ENCODE measurements at places on chromosomes 6 and 20.

- DNase-seq, result no peak
Measured at GRCh38 chr6:33343953-33344611, 26.5 kb upstream of the ZBTB22 start.

GRCh38 chr6:71349976-71350615 is 61.5 kb downstream of the OGFRL1 start:
- DNase-seq, result no peak

GRCh38 chr6:26158581-26159356 is 71.5 kb downstream of the HFE start:
- DNase-seq, result no peak

GRCh38 chr6:1016329-1017302 is 295.3 kb upstream of the FOXQ1 start:
- no peak for DNase-seq

DNA sequence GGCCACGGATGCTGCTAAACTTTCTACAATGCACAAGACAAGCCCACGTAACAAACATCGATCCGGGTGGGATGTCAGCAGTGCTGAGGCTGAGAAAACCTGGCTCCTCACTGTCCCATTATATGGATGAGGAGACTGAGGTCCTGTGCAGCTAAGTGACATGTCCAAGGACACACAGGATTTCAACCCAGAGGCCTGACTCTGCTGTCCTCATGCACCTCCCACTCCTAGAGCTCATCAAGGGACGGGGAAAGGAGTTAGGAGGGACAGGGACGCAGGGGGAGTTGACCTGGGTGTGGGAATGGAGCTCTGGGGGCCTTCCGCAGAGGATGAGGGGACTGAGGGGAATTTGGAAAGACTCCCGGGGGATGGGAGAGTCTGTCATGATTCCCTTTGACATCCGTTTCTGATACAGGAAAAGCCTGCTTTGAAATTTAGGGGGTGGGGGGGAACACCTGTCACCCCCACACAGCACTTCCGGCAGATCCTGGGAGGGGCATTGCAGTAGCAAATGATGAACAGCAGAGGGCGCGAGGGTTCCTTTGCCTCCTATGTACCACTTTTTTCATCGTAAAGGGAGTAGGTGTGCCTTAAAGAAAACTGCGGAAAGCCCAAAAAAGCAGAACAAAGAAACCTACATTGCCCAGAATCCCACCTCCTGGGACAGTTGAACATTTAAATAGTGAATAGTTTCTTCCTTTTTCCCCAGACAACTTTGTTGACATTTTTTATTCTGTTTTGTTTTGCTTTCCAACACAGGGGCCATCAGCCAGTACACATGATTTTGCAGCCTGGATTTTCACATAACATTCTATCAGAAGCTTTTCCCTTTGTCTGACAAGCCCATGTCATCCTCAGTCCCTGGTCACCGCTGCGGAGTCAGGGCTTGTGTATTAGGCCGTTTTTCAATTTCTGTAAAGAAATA is 48.6 kb downstream of the SLC2A10 start:
- DNase-seq, result peak; percentile 60

GRCh38 chr6:147055821-147056392 is 148.3 kb upstream of the STXBP5 start:
- no peak for DNase-seq

- no peak for DNase-seq
Measured at GRCh38 chr6:133555685-133556084, 314.5 kb downstream of the EYA4 start.

DNA sequence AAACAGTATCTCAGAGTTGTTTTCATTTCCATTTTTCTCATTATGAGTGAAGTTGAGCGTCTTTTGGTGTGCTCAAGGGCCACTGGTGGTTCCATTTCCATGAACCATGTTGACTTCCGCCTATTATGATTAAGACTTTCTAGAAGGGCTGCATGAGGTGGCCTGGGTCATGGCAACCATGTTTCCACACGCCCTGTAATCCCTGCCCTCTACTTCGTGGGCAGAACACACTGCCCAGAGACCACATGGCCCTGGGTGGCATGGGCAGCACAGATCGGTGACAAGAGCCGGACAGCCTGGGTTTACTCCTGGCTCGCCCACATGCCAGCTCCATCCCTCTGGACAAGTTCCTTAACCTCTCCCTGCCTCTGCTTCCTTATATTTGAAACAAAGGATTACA is 14.8 kb downstream of the PRPH2 start:
- no peak for DNase-seq

GRCh38 chr20:19658137-19658536 is 99.9 kb upstream of the RIN2 start:
- DNase-seq, result no peak

DNA sequence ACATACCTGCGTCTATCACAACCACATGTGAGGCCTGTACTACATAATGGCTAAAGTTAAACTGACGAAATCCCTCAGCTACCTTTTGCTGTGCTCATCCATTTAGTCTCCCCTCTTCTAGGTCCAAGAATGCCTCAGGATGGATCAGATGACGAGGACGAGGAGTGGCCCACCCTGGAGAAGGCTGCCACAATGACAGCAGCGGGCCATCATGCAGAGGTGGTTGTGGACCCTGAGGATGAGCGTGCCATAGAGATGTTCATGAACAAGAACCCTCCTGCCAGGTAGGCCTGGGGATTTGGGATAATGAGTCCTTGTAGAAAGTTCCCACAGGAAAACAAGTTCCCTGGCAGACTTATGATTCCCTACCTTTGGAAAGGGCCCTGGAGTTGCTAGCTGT is 6.0 kb downstream of the BYSL start:
- no peak for DNase-seq

DNA sequence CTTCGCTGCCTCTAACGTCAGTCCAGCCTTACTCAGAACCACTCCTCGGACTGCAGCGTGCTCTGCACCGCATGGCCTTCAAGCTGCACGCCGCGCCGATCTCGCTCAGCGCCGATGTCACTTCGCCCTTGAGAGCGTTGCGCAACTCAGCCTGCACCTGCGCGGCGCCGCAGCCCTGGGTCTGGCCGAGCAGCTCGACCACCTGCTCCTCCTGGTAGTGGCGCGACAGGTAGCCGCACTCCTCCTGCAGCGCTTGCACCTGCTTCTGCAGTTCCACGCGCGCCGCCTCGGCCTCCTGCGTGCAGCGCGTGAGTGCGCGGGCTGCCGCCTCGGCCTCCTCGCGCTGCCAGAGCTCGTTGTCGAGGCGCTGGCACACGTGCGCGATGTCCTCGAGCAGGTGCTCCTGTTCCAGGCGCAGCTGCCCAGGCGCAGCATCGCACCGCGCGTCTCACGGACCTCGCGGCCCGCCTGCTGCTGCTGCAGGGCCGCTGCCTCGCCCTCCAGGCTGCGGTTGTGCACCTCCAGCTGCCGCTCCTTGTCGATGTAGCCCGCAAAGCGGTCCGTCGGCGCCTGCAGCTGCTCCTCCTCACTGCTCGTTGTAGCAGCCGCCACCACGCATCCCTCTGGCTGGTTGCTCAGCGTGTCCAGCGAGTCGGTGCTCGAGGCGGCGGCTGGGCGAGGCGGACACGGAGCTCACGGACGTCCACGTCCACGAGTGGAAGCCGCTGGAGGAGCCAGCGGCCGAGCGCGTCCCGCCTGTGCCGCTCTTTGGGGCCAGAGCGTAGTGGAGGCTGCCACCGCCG is 380.6 kb upstream of the CHD6 start:
- no peak for DNase-seq

DNA sequence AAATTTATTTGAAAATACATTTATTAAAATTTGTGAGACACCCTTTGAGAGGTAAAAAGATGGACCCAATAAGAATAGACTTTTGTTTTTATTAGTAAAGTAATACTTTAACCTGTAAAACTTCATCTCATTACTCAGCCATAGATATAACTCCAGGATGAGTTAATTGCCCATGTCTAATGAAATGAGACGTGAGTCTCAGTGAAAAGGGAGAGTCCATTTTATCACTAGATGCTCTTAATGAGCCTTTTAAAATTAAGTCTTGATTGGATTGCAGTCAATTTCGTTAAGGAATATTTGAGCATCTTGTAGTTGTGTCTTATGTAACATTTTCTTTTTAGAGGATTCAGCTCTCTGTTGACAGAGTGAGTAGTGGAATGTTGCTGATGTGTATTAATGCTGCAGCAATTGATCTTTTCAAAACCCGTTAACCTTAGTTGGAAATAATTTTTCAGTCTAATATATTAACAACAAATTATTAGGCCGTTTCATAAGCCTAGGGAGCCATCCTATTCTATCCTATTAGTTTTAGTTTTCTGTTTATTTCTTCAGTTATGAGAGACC is 77.3 kb downstream of the QKI start:
- DNase-seq, result no peak

DNA sequence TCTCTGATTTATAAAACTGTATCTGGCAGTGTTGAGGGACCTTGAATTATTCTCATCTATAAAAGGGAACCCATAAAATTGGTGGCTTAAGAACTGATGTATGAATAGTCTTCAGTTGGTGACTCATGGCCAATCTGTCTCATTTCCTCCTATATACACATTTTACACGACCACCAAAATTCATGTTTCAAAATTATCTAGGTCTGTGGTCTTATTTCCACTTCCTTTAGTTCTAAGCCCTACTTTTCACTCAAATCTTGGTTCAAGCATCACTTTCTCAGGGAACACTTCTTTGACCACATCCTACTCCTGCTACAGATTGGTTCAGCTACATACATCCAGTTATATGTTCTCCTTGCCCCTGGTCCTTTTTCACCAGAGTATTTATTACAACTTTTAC is 18.6 kb upstream of the ENPP1 start:
- no peak for DNase-seq

DNA sequence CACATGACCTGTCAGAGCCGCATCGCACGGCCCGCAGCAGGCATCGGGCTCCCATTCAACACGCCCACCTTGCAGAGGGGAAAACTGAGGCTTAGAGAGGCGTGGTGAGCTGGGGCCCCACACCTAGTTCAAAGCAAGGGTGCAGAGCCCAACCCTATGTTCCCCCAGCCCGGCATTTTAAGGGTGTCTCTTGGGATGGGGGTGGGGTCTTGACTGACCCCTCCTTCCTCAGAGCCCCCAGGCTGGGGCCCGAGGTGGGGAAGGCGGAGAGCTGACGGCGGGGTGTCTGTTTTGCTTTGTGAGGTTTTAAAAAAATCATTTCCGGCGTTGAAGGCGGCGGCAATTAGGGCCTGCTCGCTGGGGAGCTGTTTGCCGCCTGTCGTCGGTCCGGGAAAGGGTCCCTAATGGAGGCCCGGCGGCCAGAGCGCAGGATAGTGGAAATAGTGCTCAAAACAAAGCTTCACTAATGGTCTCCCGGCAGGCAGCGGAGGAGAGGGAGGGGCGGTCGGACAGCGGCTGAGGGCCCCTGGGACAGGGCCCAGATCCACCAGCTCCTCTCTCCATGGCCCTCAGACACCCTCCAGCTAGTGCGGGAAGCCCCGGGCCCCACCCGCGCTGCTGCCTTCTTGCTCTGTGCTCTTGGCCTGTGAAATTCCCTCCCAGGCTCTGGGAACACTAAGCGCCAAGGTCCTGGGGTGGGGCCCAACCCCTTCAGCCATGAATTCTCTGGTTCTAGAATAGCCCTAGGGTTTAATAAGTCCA is 11.9 kb downstream of the VSTM2L start:
- DNase-seq, result no peak

- DNase-seq, result no peak
Measured at GRCh38 chr20:50915424-50915823, 15.8 kb downstream of the ADNP start.

- DNase-seq, result no peak
Measured at GRCh38 chr20:58143531-58143930, 84.9 kb downstream of the ANKRD60 start.

- no peak for DNase-seq
Measured at GRCh38 chr20:59414936-59415623, 114.7 kb downstream of the EDN3 start.

GRCh38 chr20:46346770-46347169 is 38.5 kb upstream of the CDH22 start:
- no peak for DNase-seq

DNA sequence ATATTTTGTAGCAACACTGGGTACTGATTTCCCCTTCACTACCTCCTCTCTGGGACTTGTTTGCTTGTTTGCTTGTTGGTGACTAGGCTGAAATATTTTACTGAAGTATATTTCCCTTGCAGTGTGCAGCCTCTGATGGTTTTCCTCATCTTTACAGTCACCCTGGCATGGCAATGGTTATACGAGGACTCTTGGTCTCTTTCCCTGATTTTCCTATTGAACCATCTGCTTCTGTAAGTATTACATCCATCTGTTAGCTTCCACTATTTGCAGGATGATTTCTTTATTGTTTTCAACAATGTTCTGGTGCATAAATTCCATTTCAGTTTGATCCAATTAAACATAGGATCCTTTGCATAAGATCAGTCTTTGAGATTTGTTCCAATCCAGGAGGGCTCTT is 465.1 kb downstream of the MEI4 start:
- no peak for DNase-seq

GRCh38 chr6:169479783-169480495 is 221.9 kb downstream of the WDR27 start:
- DNase-seq, result no peak

DNA sequence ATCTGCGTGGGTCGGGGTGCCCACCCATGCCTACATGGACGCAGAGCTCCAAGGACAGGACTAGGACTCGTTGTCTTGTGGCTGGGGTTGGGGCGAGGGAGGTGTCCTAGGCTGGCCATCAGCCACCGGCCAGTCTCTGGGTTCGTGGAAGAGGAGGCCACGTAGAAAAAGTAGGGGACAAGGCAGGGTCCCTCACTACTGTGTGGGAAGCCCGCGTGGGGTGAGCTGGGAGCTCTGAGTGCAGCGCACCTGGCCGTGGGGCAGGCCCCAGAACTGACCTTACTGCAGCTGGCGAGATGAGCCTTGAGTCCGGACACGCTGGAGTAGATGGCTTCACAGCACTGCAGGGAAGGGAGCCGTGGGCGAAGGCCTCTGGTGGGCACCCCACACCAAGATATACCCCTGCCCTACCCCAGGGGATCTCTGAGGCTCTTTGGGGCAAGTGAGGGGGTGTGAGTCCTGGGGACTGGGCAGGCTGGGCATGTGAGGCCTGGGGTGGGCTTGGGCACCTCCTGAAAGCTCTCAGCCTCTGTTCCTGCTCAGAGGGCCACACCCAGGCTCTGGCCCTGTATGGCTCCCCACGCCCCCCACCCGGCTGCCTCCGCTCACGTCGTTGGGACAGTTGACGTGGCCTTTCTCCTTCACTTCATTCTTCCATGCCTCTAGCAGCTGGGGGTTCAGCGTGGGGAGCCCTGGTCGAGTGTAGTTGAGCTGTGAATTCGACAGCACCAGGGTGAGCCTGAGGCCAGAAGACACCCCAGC is 5.6 kb upstream of the UCKL1 start:
- DNase-seq, result no peak

- DNase-seq, result no peak
Measured at GRCh38 chr20:43934833-43935232, 20.2 kb downstream of the TOX2 start.

GRCh38 chr6:36019167-36019566 is 5.3 kb downstream of the SLC26A8 start:
- DNase-seq, result no peak

All from H54 (cell line).